AG10803 (cell line): ENCODE measurements at places on chromosomes 11 and 22.

- DNase-seq = no peak
These were observed 78.3 kb downstream of the TECTA start for GRCh38 chr11:121179306-121179705.

DNA sequence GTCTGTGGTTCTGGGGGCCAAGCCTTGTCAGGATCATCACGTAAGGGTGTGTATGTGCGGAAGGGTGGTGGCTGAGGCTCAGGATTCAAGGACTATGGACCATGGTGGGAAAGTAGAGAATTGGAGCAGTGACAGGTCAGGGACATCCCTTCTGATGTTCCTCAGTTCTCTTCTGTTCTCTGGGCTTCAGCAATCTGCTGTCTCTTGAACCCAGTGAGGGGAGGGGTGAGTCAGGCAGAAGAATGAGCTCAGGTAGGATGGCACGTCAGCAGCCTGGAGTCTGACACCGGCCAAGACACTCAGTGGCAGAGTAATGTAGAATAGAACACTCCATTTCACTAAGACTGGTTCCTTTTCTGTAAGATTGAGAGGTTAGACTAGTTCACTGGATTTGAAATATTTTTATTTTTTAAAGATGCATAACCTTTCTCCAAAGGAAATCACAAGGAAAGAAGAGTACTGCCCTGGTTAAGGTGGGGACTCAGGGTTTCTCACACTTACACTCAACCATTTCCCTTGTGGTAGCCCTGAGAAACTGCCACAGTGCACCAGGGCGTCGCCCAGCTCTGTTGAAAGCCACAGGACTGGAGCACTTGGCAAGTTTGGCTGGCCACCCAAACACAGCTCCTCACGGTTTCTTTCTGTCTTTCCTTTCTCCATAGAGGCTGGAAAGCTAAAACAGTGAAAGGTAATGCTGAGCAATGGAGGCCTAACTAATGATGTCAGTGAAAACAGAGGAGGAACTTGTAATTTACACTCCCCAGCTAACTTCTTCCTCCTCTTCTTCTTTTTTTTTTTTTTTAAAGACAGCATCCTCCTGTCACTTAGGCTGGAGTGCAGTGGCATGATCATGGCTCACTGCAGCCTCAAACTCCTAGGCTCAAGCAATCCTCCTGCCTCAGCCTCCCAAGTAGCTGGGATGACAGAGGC lies 23.1 kb upstream of the MICAL2 start:
- DNase-seq = peak; percentile 93

DNA sequence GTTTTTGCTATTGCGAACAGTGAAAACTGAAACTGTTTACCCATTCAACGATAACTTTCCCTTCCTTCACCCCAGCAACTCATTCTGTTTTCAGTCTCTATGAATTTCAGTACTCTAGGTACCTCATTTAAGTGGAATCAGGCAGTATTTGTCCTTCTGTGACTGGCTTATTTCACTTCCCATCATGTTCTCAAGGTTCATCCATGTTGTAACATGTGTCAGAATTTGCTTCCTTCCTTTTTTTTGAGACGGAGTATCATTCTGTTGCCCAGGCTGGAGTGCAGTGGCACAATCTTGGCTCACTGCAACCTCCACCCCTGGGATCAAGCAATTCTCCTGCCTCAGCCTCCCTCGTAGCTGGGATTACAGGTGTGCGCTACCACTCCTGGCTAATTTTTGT lies 23.7 kb downstream of the HTR3B start:
- DNase-seq = no peak

- DNase-seq = no peak
These were observed 61.1 kb downstream of the CHRDL2 start for GRCh38 chr11:74670171-74670570.

- DNase-seq = no peak
These were observed 603 bp downstream of the KAT5 start for GRCh38 chr11:65712633-65713076.

- DNase-seq = no peak
These were observed 11.3 kb upstream of the SESN3 start for GRCh38 chr11:95242091-95242844.

DNA sequence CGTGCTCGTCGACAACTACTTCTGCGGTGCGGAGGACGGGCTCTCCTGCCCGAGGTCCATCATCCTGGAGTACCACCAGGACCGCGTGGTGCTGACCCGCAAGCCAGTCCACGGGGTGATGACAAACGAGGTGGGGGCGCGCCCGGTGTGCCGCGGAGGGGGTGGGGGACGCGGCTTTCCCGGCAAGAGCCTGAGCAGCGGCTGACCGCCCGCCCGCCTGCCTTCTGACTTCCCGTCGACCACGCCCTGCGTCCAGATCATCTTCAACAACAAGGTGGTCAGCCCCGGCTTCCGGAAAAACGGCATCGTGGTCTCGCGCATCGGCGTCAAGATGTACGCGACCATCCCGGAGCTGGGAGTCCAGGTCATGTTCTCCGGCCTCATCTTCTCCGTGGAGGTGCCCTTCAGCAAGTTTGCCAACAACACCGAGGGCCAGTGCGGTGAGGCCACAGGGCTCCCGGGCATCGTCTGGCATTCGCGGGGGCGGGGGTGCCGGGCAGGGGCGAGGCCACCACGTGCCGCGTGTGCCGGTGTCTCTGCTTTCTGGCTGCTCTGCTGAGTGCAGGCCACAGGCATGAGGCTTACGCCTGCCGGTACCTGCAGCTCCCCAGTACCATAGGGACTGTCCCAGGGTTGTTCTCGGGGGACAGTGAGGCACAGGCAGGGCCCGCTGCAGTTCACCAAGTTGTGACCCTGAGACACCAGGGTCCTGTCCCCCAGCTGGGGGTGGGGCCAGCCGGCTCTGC lies 28.5 kb upstream of the MUC5B start:
- DNase-seq = no peak

GRCh38 chr22:21055880-21056319 lies 10.2 kb downstream of the LRRC74B start:
- no peak for DNase-seq

DNA sequence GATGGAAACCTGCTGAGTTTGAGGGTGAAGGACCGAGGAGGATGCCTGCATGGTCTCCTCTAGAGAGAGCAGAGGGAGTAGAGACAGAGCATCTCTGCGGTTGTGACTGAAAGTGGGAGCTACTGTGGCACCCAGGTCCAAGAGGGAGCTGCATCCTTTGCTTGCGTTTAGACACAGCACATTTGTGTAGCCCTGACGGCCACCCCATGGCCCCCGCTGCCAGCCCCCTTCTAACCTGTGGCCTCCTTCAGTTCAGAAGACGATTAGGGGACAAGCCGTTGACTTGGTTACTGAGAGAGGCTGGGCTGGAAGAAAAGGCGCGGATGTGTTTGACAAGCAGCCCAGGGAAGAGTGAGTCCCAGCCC lies 690.9 kb downstream of the BRD1 start:
- no peak for DNase-seq

DNA sequence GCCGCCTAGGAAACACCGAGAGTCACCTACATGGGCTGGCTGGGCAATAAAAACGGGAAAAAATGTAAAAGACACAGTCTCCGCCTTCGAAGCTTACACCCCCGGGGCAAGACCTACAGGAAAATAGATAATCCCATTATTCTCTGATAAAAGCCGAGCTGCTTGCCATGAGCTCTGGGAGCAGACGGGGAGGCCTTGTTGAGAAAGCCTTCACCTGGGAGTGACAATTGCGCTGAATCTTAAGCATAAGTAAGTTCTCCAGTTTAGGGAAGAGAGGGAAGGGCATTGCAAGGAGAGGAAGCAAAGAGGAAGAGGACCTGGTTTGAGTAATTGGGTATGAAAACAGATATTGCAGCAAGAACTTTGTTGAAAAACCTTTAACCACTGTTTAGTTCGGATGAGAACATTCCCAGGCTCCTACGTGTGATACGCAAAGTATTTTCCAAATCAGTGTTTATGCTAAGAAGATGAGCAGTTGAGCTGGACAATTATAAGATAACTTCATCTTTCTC lies 813 bp upstream of the BTBD10 start:
- DNase-seq = no peak

DNA sequence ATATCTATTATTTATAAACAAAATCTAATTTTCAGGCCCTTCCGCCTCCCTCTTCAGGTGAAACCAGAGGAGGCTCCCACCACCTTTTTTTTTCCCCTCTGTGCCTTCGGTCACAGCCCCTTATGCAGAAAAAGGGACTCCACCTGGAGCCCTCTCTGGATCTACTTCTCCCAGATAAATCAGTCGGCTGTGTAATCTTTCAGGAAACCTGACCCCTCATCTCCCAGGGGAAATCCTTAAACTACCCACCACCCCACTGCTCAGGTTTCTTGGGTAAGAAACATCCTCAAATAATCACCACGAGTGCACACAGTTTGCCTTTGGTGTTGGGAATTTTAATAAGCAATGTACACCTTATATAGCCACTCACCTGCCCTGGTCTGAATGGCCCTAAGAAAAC lies 104.2 kb downstream of the NAV2 start:
- DNase-seq = no peak
